ENCODE measurements at places on chromosomes 16 and 17.

GRCh38 chr16:2532494-2533141 is 1.4 kb upstream of the CEMP1 start:
- DNase-seq, result peak; percentile 53

DNA sequence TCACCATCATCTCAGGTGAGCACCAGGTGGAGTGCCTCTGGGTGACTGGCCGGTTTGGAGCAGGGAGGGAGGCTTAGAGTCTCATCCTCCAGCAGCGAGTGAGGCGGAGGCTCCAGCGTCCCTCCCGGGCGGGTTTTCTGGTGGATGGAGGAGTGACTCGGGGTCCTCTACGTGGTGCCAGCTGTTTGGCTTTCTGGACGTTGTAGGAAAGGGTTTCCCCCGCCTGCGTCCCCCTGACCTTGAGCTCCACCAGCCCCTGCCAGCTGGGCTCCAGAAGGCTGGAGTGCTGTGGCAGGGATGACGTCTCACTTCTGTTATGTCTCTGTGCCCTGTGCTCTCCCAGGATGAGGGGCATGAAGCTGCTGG is 522 bp downstream of the DNASE1 start:
- no peak for DNase-seq

DNA sequence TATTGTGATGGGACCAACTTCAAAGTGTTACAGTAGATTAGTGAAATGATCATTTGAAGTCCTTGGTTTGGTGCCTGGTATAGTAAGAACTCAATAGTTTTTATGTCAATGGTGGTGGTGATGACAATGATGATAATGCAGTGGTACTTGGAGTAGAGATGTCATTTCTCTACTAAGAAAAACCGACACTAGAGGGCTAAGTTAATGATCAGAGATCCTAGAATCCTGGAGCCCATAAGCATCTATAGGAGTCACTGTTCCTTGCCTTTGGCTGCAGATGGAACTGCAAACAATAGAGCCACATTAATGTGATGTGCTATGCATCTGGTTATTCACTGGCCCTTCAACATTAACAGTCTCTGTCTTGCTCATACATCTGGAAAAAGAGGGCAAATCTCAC is 103.8 kb downstream of the ANKFN1 start:
- DNase-seq, result no peak

- no peak for DNase-seq
Measured at GRCh38 chr16:7236824-7237410, 95.7 kb upstream of the RBFOX1 start.

GRCh38 chr16:87575027-87575804 is 27.1 kb upstream of the JPH3 start:
- no peak for DNase-seq

DNA sequence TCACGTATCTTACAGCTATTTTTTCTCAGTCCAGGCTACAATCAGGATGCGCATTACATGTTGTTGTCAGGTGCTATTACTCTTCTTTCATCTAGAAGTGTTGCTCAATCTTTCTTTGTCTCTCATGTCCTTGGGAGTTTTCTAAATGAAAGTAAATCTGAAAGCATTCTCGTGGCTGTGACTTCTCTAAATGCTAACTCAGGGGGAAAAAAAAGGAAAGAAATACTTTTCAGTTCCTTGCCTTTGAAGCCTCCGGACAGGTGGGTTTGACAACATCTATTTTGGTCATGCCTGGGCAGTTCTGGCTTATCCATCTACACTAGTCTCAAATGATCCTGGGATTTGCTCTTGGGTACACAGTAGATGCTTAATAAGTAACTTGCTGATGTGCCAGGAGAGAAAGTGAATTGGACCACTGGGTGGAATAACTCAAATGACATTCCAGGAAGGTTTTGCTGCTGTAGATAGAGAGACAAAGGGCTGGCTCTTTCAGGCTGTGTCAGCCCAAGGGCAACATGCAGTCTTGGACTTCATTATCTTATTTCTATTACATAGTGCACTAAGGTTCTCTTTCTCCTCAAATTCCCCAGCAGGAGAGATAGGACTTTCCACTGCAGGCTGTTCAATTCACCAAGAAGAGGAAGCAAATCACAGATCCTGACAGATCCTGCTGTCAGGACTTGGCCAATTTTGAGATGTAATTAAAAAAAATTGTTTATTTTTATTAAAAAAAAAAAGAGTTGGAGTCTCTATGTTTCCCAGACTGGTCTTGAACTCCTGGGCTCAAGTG is 63.6 kb upstream of the NFAT5 start:
- peak; percentile 13 for DNase-seq

GRCh38 chr16:22400900-22401299 is 26.5 kb upstream of the CDR2 start:
- no peak for DNase-seq

GRCh38 chr17:1040216-1040600 is 43.3 kb downstream of the TIMM22 start:
- DNase-seq, result no peak

- DNase-seq, result no peak
Measured at GRCh38 chr17:71921796-71922195, 199.0 kb upstream of the SOX9 start.
